ENCODE measurements at places on chromosomes 5 and 9.

- no peak for DNase-seq
Measured at GRCh38 chr5:18772475-18772874, 1138.2 kb downstream of the TAF11L14 start.

DNA sequence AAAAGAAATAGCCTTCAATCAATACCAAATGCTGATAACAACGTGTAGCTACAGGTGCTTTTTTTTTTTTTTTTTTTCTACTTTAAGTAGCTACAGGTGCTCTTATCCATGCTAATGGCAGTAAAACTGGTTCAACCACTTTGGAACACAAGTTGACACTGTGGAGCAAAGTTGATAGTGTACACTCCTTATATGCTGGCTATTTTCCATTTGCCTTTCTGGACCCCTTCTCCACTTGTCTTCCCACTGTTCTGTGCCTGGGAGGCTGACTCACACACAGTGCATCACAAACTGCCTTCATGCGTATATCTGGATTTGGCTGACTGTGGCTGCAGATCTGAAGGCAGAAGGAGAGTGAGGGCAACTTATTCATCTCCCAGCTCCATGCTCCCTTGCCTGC lies 247.9 kb downstream of the MSX2 start:
- no peak for DNase-seq

DNA sequence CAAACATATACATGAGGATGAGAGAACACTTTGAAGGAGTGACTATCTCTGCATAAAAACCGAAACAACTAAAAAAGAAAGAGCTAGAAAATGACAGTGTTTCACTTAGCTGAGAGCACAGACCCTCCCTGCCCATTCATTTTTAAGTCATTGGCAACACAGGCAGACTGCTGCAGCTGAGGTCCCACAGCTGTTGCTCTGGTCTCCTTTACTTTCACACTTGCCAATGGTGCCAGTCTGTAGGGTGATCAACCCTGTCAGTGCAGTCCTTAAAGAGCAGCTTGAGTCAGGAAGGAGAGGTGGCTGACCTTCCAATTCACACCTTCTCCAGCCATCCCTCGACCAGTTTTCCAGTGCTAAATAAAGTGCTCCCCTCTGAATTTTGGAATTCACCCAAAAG lies 508.3 kb upstream of the CCNG1 start:
- no peak for DNase-seq

GRCh38 chr5:132445640-132445923 lies 45.0 kb downstream of the IRF1 start:
- no peak for DNase-seq

- no peak for DNase-seq
Measured at GRCh38 chr5:60846298-60846697, 2.2 kb upstream of the ELOVL7 start.

- DNase-seq, result no peak
Measured at GRCh38 chr5:54621709-54622108, 104.2 kb downstream of the SNX18 start.

DNA sequence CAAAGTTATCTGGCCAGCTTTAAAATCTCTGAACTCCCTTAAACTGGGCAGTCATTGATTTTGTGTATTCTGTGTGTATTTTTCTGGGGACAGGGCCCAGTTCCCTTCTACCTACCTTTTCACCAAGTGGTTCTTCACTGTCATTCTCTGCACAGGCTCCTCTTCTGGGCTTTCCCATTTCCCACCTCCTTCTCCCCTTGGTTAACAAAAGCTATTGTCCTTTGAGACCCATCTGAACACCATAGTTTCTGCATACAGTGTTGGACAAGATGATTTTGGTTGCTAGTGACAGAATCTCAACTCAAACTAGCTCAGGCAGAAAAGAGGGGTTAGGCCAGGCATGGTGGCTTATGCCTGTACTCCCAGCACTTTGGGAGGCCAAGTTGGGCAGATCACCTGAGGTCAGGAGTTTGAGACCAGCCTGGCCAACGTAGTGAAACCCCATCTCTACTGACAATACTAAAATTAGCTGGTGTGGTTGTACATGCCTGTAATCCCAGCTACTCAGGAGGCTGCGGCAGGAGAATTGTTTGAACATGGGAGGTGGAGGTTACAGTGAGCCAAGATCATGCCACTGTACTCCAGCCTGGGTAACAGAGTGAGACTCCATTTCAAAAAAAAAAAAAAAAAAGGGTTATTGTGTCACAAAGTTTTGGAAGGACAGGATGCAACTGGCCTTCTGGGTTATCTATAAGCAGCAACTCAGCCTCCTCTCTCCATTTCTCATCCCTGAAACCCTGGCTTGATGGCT lies 31.0 kb upstream of the ANKRD34B start:
- no peak for DNase-seq

DNA sequence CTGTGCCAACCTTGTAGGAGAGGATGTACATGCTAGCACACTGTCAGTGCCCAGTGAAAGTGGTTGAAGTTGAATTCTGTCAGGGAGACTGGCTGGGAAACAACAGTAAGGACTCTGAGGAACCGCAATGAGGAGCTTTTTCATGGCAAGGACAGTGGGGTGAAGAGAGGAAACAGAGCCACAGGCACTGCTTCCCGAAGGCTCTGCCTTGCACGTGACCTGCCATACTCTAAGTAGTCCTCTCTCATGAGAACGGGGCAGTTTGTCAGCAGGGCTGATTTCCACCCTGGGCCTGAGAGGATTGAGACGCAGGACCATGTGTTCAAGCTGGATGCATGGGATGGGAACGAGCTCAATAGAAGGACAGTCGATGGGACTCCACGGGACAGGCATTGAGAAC lies 106.6 kb upstream of the CTSL start:
- DNase-seq, result no peak

DNA sequence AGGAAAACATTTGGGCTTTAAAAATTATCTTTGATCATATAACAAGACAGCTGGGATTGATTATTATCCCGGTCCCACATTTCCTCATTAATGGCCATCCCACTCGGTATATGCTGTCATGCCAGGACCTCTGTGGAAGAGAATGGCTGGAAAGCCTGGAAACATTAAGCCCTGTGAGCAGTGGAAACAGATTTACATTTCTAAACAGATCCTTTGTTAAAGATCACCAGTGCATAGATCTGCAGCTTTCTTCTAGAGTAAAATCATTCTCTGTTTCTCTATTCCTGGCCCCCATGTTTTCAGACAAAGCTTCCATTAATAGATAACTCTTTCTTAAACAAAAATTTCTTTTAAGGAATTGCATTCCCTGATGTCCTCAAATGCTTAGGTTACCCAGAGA lies 152.2 kb downstream of the CAVIN4 start:
- DNase-seq, result no peak

- DNase-seq, result no peak
Measured at GRCh38 chr5:96651047-96651446, 11.1 kb upstream of the CAST start.

- DNase-seq, result no peak
Measured at GRCh38 chr9:92948038-92948534, 763 bp downstream of the FGD3 start.

DNA sequence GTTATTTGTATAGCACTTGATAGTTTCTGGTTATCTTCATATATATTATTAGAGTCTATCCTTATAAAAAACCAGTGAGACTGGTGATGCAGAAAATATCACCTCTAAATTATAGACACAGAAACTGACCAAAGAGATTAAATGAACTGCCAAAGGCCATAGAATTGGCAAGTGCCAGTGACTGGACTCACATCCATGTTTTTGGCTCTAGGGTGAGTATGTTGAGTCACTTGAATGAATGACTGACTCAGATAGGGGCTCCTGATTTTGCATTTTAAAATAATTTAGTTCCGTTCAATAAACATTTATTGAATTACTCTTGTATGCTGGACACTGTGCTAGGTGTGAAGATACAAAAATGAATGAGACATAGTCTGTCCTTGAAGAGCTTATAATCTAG lies 70.7 kb downstream of the NR2F1 start:
- DNase-seq, result no peak

DNA sequence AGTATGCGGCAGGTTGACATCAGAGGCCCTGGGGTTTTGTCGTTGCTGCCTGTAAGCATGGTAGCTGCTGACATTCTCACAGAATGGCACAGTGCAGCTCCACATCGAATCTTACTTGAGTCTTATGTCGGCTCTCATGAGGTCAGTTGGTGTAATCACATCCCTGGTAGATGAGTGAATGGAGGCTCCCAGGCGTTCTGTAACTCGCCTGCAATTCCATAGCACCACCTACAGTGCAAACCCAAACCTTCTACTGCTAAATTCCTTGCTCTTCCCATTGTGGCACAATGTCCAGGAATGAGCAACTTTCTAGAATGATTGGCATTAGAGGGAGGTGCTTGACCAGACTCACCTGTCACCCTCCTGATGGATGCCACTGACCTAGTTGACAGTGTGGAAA lies 578.4 kb downstream of the CCDC171 start:
- peak; percentile 22 for DNase-seq

DNA sequence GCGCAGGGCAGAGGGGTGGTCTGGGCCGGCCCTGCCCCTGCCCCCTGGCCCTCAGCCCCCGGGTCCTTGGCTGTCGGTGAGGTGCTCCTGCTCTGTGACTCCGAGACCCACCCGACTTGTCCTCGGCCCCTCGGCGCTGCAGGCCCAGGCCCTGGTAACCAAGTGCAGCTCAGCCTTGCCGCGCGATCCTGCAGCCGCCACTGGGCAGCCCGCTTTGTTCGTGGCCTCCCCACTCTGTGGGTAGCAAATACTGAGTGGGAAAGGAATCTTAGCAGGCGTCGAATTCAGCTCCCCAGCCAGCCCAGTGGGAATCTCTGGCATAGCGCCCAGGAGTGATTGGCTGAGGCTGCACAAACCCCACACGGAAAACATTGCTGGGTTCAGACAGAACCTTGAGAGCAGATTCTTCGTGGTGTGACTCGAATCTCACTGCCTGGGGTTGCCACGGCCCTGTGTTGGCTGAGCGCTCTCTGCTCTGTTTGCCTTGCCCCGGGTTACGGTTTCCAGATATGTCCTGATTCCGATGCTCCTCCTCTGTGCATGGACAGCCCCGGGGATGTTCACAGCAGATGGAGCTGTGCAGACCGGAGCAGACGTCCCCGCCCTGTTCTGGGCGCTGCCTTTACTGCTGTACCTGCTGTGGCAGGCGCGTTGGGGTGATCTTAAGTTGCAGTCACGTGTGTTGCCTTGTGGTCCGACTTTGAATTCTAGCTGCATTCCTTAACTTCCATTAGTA lies 13.4 kb upstream of the EXOC3 start:
- DNase-seq, result no peak

- no peak for DNase-seq
Measured at GRCh38 chr5:123659011-123659410, 147.0 kb downstream of the CSNK1G3 start.

DNA sequence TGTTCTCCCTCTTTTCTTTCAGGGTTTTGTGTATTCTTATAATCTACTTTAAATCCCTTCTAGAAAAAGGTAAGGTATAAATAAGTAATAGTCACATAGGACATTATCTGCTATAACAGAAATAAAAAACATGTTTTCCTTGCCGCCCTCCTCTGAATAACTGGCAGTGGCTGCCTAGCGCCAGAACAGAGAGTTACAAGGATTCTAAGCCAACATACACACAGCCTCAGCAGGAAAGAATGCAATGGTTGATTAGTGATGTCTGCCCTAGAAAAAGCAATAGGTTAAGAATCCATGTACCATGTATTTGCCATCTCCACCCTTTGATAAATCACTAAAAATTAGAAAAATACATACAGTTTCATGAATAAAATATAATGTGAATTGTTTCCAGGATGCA lies 4.9 kb downstream of the MED27 start:
- DNase-seq, result no peak

- DNase-seq, result no peak
Measured at GRCh38 chr5:108884736-108885135, 137.0 kb downstream of the FER start.

DNA sequence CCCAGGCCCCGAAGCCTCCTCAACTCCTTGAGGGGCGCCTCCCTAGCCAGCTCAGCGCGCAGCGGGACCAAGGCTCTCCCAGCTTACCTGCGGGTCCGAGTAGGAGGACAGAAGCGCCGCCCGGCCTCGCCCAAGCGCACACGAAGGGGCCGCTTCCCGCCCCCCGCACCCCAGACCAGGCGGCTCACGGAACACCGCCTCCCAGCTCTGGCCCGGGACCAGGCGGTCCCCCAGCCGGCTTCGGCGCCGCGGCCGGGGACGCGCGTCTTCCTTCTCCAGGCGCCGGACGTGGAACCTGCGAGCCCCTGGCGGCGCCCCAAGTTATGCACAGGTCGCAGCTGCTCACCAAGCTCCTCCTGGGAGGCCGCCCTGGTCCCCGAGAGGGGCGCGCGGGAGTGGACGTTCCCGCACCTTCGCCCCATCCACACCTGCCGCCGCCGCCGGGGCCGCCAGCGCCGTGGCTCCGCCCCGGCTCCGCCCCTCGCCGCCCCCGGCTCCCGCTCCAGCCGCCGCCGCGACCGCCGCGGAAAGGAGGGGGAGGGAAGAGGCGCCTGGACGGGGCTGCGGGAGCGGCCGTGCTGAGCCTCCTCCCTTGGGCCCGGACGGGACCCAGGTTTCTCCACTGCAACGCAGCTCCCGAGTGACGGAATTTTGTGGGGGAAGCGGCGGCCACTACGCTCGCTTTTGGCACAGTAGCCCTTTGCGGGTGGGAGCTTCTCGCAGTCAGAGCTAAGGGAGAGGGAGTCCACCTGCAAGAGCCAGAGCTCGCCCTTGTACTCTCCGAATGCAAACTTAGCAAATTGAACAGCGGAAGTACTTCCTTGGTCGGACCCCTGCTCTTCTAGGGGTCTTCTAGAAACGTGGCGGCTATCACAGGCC lies 77.5 kb upstream of the IFNE start:
- no peak for DNase-seq

DNA sequence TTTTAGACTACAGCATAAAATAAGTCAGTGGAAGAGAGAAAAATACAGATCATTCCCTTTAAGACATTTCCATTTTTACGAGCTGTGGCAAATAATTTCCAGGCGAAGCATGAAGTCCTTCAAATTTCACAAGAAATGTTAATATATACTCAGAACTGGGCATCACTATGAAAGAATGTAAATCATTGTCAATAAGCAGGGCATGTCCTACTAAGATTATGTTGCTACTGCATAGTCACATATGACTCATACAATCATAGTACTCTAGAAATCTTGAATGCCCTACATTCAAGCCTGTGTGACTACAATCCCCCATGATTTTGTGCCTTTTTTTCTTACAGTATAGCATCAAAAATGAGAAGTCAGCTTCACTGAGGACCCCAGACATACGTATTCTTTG lies 485.2 kb upstream of the FTMT start:
- DNase-seq, result no peak

All from NCI-H1092 (cell line).